ENCODE measurements at places on chromosomes 7 and 10.

- DNase-seq: no peak
Observed at GRCh38 chr10:60098677-60099601, 192.6 kb upstream of the CCDC6 start.

GRCh38 chr10:71374481-71375233, 22.1 kb upstream of the CDH23 start:
- no peak for DNase-seq

- DNase-seq: no peak
Observed at GRCh38 chr10:131930150-131930549, 29.3 kb downstream of the PPP2R2D start.

DNA sequence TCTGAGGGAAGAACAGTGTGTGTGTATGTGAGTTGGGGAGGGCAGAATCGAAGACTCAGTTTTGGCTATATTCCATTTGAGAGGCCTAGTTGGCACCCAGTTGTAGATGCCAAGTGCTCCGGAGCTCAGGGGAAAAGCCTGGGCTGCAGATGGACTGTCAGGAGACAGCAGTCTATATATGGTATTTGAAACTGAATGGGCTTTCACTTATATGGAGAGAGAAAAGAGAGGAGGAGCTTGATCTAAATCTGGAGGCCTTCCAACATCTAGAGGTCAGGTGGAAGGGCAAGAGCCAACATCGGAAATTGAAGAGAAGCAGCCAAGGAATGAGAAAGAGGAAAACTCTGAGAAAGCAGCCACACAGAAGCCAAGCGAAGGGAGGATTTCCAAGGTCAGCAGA, 350.8 kb upstream of the BMPER start:
- no peak for DNase-seq

GRCh38 chr7:44140341-44140740, 791 bp downstream of the MYL7 start:
- no peak for DNase-seq

DNA sequence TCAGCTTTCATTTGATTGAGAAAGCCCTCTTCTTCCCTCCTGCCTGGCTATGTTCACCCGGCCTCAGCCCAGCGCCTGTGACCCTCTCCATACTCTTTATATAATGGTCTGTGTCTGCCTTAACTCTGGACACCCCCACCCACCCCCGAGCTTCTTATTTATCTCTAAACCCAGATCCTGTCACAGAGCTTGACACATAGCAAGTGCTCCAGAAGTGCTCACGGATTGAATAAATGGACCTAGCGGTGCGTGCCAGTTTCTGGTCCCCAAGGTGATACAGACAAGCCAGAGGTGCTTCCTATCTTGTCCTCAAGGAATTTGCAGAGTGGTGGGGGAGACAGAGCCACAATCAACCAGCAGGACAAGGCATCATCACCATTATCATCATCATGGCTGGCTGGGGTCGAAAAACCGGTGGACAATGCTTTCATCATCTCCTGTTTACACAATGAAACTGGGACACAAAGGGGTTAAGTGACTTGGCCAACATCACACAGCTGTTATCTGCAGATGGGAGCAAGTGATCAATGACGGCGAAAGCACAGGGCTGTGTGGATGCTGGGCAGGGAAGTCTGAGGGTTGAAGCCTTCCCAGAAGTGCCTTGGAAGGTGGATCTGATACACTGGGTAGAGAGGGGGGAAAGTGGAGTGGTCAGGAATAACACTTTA, 2.2 kb upstream of the LOXL4 start:
- DNase-seq: no peak

GRCh38 chr7:20816372-20816959, 29.8 kb upstream of the SP8 start:
- DNase-seq: no peak

DNA sequence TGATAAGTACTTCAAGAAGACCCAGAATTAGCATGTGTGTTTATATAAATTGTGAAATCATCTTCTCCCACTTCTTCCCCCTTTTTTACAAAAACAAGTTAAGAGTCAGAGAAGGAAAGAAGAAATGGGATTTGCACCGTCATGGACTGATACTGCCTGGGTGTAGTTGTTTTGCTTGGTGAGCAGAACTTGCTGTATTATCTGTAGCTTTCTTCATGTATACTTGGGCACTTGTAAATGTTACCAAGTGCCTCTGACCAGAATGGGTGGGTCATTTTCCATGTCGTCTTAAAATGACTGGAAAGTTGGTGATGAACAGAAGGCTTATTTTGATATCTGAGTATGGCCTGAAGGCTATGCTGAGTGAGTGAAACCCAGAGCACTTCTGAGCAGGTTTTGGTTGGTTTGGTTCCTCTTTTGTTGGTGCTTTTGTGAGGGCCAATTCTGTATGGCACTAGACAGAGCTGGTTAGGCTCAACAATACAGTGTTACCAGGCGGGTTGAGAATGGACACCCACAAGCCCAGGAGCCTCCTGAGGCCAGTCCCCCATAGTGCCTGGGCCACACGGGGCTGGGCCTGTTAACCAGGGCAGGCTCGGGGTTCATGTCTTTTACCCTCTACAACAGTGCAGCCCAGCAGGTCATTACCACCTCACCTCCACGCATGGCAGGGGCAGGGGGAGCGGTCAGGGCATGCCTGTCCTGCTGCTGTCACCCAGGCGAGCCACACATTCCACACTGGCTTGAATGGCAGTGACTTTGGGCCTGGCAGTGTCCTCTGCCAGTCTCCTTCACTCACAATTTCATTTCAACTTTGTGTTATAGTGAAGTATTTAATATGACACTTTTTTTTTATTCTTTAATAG, 115.1 kb downstream of the CCNY start:
- DNase-seq: no peak

GRCh38 chr10:25604591-25604990, 329.4 kb upstream of the MYO3A start:
- no peak for DNase-seq

- no peak for DNase-seq
Observed at GRCh38 chr7:48094861-48095293, 5.8 kb downstream of the UPP1 start.

DNA sequence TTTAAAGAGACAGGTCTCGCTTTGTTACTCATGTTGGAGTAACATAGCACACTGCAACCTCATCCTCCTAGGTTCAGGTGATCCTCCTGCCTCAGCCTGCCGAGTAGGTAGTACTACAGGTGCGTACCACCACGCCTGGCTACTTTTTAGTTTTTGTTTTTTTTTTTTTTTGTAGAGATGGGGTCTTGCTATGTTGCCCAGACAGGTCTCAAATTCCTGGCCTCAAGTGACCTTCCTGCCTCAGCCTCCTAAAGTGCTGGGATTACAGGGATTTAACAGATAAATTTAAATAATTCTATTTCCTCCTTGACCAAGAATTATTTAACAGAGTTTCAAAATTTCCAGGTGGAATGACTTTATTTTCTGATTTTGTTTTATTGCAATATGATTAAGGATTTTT, 97.0 kb upstream of the OIT3 start:
- no peak for DNase-seq

DNA sequence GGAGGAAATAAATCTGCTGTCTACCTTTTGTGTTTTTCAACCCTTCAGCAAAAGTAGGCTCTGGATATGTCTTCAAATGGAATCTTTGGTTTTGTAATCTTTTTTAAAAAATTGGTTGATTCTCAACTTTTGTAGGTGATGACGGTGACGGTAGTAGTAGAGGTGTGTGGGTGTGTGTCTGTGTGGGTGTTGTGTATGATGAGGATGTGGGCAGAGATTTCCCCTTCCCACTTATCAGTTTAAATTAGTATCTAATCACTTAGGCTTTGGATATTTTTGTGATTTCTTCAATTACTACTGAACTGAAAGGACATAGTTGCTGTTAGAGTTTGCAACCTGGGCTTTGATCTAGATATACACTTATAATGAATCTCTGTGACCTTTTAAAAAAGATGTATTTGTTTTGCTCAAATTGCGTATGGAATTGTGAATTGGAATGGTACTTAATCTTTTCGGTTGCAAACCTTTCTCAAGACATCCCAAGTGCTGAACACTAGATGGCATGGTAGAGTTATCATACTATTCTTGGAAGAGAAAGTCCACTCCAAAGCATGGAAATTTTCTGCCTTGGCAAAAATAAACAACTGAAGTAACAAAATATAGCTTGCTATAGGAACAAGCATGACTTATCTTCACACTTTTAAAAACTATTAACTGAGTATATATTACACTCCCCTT, 51.9 kb upstream of the A1CF start:
- peak; percentile 19 for DNase-seq

GRCh38 chr10:111079781-111080180, 3.0 kb downstream of the ADRA2A start:
- no peak for DNase-seq

- no peak for DNase-seq
Observed at GRCh38 chr10:66983475-66983818, 57.6 kb downstream of the LRRTM3 start.

DNA sequence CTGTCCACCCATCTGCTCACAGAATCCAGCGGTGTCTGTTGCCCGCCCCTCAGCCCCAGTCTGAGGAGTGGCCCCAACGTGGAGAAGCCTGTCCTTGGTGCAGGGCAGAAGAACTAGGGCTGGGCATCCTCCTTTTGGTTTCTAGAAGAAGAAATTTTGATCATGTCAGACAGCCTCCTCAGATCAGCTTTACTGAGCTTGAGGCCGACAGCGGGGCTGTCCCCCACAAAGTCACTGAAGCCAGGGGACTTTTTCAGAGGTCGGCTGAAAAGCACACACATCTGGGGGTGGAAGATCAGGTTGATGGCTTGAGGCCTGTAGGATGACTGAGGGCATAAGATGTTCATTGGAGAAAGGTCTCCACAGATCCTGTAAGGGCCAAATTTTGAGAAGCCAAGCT, 767.9 kb downstream of the GRID1 start:
- no peak for DNase-seq

- DNase-seq: no peak
Observed at GRCh38 chr10:68938117-68938516, 17.9 kb upstream of the DDX21 start.

DNA sequence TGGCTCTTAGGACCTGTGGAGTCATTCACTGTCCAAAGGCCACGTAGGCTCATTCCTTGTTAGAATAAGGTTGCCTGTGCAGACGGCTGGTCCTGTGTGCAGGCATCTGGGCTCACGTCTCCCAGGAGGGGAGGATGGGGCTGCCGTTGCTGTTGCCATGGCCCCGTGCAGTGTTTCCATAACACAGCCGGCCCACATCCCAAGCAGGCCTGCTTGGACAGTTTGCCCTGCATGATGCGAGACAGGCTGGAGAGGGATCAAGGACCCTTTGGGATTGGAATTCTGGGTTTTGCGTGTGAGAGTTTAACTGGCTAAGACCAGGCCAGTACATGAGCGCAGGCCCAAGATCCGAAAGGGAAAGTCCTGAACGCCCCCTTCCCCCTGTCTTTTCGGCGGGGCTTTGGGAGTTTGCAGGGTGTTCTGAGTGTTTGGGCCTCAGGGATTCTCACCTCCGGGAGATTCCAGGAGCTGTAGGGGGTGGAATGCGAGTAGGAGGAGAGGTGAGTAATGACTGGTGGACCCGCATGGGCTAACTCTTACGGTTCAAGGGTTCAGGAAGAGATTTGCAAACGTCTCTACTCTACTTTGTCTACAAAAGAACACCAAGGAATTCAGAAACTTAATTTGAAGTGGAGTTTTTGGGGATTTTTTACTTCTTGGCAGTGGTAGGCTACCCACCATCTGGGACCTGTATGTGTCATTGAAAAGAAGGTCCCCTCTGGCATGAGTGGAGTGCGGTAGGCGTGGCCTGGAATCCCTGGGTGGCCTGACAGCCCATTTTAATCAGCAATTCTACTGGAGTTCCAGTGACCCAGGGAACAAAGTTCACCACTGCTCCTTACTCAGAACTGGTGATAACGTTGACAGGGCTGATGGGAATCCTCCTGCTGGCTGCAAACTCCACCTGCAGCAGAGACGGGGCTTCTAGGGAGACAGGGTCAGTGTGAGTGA, 125.4 kb downstream of the ITIH5 start:
- DNase-seq: peak; percentile 53

DNA sequence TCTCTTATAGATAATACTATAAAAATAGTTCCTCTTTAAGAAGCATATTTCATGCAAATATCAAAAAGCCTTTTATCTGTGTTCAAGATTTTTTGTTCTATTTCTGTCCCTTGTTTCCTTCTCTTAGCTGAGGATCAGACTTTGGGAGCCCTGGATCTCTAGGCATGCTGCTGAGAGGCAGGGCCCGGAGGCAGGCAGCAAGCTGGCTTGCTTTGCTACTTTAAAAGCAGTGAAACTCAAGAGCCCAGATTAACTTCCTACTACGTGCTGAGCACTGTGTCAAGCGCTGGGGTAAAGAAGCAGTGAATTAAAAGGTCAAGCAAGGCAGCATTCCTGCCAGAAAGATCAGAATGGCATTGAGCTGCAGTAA, 31.0 kb upstream of the ARID5B start:
- DNase-seq: no peak

- no peak for DNase-seq
Observed at GRCh38 chr10:62759599-62760175, 44.8 kb upstream of the ADO start.

- DNase-seq: peak; percentile 10
Observed at GRCh38 chr7:88835147-88835728, 39.7 kb upstream of the TEX47 start.

GRCh38 chr7:74083928-74084721, 521 bp downstream of the LIMK1 start:
- DNase-seq: no peak
